HCEC 1CT (cell line): ENCODE measurements at places on chromosomes 3 and 15.

DNA sequence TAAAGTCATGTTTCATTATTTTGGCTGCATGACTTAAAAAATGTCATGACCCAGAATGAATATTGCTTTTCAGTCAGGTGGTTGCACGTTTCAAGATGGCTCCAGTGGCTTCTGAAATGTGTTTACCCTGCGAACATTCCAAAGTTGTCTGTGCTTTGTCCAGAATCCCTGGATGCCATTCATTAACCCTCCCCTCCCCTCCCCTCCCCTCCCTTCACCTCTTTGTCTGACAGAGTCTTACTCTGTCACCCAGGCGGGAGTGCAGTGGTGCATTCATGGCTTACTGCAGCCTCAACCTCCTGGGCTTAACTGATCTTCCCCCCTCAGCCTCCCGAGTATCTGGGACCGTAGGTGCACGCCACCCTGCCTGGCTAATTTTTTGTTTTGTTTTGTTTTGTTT lies 308.0 kb downstream of the PTPRG start:
- no peak for DNase-seq

GRCh38 chr3:114504941-114505628 lies 211.3 kb downstream of the TIGIT start:
- peak; percentile 54 for DNase-seq

DNA sequence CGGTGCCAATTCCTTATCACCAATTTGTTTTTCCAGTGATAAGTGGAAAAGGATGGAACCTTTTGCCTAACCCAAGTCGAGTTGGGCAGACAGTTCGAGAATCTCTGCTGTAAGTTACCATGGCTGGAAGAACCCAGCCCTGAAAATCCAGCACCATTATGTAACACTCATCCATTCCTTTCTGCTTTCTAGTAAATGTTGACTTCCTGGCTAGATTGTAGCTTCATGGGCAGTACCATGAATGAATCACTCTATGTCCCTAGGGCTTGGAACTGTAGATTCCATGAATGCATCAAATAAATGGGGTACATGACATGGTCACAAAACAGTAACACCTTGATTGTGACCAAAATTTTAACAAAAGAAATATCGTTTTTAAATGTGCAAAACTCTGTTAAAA lies 14.0 kb downstream of the CHCHD4 start:
- no peak for DNase-seq

- DNase-seq: no peak
Observed at GRCh38 chr15:69000725-69001503, 13.6 kb upstream of the NOX5 start.

DNA sequence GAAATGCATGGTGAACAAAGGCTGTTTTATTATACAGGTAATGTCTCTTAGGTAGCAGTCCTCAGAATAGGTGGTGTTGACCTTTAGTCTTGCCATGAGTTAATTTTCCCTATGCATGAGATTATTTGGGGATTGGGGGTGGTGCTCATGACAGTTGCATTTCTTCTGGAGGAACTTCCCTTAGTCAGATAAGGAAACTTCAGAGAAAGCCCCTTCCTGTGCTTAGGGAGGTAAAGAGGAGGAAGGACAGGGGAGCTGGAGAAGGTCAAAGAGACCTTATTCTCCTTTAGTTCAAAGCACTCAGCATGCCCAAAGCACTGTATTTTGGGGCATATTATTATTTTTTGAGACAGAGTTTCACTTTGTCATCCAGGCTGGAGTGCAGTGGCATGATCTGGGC lies 47.7 kb downstream of the ZBTB11 start:
- DNase-seq: no peak

GRCh38 chr3:42051384-42052131 lies 39.6 kb upstream of the TRAK1 start:
- DNase-seq: no peak

- no peak for DNase-seq
Observed at GRCh38 chr3:174303907-174304560, 555.1 kb upstream of the NAALADL2 start.

- no peak for DNase-seq
Observed at GRCh38 chr3:18410205-18410604, 14.9 kb downstream of the SATB1 start.

GRCh38 chr3:148659512-148659911 lies 38.2 kb upstream of the AGTR1 start:
- no peak for DNase-seq

- DNase-seq: no peak
Observed at GRCh38 chr3:160999274-160999673, 105.9 kb downstream of the B3GALNT1 start.

- DNase-seq: no peak
Observed at GRCh38 chr3:23602971-23603370, 202.8 kb upstream of the UBE2E1 start.
